ENCODE measurements at places on chromosomes 7 and 10.

- no peak for DNase-seq
Measured at GRCh38 chr10:102153093-102153620, 968 bp downstream of the NOLC1 start.

DNA sequence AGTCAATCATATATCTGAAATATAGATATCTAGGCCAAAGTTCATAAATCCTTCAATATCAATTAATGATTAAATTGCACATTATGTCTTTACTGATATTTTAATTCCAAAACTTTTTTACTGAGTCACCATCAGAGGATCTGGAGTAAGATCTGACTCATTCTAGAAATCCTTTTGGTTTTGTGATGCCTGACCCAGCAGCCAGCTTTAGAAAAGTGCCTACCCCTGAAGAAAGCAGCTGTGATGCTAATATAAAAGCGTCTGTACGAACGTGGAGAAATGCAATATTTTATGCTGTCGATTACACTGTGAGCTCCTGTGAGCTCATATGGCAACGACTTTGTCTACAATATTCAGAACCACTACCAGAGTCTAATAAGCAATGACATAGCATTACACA is 142.5 kb upstream of the LRRTM3 start:
- DNase-seq: no peak

- DNase-seq: no peak
Measured at GRCh38 chr10:35569111-35569707, 35.9 kb upstream of the GJD4 start.

DNA sequence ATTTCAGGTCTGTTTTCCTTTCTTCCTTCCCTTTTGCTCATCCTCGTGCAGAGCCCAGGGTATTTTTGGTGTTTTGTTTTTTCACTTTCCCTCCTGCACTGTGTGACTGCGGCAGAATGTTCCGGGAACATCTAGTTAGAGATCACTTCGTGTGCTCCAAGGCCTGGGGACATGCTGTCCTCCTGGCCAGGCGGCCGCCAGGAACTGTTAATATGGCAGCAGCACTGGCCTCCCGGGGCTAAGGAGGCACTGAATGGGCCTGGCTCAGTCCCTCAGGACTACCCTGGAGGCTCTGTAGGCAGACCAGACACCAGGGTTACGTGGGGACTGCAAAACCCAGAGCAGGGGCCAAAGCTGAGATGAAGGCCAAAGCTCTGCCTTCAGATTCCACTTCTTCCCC is 43.1 kb upstream of the TCF7L2 start:
- no peak for DNase-seq

GRCh38 chr7:3767917-3768777 is 467.1 kb downstream of the SDK1 start:
- DNase-seq: no peak

DNA sequence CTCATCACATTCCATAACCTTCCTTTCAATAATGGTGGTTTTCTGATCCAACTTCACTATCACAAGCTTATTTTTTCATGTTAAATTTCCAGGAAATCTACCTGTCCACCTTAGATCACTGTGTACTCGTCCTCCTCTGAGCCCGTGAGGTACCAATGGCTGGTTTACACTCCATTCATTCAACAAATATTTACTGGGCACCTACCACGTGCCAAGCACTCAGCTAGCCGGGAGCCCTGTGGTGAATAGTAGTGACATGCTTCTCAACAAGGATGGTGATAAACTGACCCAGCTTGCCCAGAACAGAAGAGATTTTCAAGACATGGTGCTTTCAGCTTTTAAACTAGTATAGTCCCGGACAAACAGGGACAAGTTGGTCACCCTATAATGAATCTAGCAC is 98.2 kb downstream of the FAM204A start:
- DNase-seq: no peak

DNA sequence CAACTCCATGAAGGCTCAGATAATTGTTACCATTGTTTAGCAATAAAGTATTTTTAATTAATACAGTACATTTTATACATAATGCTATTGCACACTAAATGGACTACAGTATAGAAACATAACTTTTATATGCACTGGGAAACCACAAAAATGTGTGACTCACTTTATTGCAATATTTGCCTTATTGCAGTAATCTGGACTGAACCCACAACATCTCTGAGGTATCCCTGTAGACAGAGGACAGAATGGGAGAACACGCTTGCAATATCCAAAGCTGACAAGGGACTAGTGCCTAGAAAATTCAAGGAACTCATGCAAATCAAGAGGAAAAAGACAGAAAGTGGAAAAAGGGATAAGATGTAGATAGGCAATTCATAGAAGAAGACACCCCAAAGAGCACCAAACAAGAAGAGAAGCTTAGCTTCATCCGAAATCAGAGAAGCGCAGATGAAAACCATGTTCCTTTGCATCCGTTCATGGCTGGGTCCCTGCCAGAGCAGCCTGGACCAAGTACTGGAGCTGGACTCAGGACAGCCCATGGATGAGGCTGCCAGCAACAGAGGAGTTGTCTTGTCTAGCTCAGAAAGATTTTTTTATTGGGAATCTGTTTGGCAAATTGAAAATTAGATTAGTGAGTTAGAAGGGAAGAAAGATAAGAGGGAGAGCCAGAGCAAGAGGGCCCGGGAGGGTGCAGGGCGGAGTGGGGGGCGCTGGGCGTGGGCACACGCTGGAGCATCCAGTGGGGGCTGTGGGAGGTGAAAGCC is 16.0 kb upstream of the GALNTL5 start:
- DNase-seq: no peak
